H4 (cell line): ENCODE measurements at places on chromosomes 13 and 19.

GRCh38 chr19:14402332-14403144 lies 16.6 kb downstream of the DDX39A start:
- DNase-seq, result peak; percentile 75

DNA sequence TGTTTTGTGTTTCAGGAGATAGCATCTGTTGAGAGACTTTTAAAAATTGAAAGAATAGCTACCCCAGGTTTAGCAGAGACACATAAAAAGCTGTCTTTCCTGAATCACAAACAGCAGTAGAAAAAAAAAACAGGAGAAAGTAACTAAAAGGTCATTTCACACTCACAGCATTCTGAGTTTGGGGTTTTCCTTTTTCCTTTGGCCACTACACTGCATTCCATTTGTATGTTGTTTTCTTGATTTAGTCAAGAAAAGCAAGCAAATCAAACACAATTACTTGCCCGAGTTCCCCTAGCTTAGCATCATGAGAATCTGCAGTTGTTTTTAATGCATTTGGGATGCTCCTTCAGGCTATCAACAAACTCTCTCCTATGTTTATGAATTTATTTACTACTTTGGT lies 161.0 kb downstream of the KCTD12 start:
- no peak for DNase-seq

DNA sequence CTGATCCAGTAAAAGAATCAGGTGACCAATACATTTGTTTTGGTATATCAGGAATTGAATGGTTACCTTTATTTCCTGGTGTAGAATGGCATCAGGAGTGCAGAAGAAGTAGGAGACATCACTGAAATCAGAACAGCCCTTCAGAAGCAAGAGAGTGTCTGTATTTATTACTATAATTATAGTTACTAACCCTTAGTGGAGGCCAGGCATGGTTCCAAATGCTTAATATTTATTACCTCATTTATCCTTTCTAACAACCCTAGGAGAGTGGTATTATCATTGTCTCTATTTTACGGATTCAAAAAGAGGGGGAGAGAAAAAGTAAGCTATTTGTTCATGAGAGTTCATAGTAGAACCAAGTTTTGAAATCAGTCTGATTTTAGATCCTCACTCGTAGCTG lies 1292.9 kb downstream of the PCDH9 start:
- DNase-seq, result no peak

- DNase-seq, result no peak
These were observed 41.3 kb downstream of the RCBTB2 start for GRCh38 chr13:48491423-48492095.

GRCh38 chr13:92823059-92823458 lies 403.5 kb upstream of the GPC6 start:
- DNase-seq, result no peak
